Stimulated activated CD4-positive, alpha-beta T cell treated with anti-CD3 and anti-CD28 coated beads, Interleukin-12 subunit alpha, Interleukin-12 subunit beta, amount 100 ng/mL, for 24 hours (primary cell): ENCODE measurements at places on chromosomes 6 and 20.

DNA sequence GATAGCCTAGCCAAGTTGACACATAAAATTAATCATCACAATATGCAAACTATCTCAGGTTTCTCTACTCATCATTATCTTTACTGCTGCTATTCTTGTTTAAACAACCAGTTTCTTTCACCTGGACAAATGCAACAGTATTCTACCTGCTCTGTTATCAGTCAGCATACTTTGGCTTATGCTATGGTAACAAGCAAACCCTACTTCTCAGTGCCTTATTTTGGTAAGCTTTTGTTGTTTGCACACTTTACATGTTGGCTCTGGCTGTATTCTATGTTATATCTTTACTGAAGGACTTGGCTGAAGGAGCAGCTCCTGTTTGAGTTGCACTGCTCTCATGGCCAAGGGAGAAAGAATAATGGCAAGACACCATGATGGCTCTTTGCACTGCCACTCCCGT, 463.1 kb downstream of the EPM2A start:
- no peak for DNase-seq

DNA sequence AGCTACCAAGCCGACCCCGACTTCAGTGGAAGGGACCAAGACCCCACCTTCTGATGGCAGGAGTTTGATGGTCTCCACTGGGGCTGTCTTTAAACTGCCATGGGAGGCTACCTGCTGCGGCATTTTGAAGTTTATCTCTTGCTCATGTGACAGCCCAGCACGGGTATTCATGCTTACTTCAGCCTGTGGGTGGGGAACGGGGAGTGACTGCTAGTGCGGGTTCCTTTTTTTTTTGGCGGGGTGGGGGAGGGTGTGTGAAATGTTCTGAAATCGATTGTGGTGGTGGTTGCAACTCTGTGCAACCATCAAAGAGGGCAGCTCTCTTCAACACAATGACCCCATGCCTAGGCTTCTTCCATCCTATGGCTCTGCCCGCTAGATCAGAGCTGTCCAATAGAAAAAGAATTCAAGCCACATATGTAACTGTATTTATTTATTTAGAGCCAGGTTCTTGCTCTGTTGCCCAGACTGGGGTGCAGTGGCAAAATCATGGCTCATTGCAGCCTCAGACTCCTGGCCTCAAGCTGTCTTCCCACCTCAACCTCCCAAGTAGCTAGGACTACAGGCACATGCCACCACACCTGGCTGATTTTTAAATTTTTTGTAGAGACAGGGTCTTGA, 53.7 kb downstream of the PPP1R16B start:
- no peak for DNase-seq

GRCh38 chr6:13664703-13665352, 46.8 kb downstream of the RANBP9 start:
- DNase-seq: no peak

DNA sequence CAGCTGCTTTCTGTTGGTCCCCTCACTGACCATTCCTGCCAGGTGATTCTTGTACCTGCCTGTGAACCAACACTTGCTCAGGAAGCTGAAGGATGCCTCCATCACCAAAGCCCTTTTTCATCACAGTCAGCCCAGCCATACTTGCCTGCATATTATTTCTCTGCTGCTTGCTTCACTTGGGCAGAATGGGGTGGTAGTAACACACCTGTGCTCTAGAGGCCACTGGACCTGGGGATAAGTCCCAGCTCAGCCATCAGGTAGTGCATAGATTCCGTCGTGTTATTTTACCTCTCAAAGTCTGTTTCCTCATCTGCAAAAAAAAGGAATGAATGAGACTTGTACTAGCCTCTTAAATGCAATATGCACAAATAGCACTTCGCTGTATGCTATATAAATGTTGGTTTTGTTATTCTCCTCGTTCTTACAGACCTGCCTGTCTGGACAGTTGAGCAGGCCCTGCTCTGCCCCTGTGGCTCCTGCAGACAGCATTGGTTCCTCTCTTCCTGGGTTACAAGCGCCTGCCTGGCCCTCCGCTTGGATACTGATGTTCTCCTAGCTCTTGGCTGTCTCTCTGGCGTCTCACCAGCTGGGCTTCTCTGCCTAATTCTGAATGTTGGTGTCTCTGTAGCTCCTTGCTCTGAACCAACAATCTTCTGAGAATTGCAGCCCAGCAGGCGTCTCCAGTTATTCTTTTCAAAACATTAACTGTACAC, 151.8 kb downstream of the UNC5CL start:
- no peak for DNase-seq

- DNase-seq: no peak
Observed at GRCh38 chr20:56769921-56770600, 141.0 kb downstream of the TFAP2C start.

- DNase-seq: no peak
Observed at GRCh38 chr6:136517002-136517401, 33.2 kb downstream of the MAP7 start.

DNA sequence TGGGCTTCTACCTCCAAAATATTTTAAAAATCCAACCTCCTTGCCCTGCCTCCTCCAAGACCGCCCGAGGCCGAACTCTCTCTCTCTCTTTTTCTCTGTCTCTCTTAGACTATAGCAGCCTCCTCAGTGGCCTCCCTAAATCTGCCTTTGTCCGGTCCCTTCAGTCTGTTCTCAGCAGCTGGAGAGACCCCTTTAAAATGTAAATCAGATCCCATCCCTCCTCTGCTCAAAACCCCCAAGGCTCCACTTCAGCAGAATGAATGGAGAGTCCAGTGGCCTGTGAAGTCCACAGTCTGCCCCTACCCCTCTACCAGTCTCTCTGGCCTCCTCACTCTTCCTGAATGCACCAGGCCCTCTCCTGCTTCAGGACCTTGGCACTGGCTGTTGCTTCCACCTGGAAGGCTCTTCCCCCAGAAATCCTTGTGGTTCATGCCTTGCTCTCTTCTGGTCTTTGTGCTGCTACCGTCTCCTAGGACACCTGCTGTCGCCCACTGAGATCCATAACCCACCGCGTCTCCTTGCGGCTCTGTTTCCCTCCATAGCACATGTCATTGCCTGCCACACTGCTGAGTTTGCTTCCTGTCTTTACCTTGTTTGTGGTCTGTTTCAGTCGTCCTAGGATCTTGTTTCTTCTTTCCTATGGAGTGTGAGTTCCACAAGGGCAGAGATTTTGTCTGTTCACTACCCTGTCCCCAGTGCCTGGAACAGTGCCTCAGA, 6.0 kb downstream of the MLN start:
- DNase-seq: no peak

DNA sequence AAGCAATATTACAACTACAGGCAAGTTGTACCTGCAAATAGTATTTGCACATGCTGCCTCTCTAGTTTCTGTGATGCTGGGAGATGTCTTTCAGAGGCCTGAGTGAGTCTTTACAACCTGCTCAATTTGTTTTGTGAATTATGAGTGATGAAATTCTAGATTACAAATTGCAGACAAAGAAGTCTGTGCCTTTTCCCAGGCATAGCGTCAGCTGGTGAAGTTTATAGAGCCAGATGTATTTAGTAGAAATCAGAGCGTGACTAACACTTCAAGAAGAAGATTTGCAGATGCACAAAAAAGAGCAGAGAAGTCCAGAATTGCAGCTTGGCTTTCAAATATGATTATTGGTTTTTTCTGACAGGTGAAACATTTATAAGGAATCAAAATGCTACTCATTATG, 289.9 kb downstream of the PLCB1 start:
- DNase-seq: no peak

DNA sequence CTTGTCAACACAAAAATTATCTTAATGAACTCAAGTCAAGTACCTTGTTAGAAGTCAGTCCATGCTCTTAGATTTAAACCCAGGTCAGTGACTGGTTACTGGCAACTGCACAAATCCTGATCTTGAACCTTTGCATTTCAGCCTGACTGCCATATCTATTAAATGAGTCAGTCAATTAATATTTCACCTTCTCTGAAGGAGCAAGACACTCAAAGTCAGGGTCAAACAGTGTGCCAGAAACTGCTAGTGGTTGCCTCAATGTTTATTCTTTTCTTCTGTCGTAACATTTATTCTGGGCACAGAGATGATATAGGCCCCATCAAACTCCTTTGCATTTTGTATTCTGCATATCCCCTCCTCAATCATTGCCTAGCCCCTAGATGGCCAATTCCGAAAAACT, 193.9 kb upstream of the MOCS1 start:
- no peak for DNase-seq

DNA sequence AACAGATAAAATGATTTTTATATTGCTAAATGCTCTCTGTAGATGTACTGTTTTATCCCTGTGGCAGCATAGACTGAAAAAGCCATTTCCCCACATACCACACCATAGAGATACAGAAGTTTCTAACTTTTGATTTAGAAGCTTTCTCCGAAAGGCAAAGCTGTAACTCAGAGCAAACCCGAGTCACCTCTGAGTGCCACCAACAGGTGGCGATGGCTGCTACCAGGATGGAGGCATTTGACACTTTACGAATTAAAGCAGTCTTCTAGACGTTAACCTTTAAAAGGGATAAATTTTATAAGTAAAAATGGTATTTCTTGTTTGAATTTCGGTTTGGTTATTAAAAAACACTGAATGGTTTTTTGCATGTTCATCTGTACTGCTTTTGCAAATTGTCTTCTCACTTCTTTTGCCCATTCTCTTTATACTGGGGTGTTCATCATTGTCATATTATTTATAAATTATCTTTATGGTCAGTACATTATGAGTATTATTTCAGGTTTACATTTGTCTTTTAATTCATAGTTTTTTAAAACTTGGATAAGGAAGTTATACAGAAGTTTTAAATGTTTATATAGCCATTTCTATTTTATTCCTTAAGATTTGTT, 201.0 kb upstream of the CEP162 start:
- no peak for DNase-seq

DNA sequence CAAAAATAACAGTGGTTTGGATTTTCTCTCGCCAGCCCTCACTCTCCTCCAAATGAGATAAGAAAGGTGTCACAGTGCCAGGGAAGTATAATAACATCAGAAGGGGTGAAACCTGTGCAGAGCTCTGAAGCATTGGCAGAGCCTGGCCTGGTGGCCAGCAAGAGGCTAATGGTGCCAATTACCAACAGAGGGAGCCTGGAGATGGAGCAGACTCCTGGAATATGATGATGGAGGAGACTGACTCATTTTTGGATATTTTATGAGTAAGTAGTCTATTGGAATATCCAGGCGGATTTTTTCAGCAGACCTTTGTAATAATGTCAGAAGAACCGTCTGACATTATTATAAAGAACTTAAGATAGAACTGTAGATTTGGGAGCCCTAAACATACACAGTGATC, 442.6 kb upstream of the MARCKS start:
- no peak for DNase-seq

DNA sequence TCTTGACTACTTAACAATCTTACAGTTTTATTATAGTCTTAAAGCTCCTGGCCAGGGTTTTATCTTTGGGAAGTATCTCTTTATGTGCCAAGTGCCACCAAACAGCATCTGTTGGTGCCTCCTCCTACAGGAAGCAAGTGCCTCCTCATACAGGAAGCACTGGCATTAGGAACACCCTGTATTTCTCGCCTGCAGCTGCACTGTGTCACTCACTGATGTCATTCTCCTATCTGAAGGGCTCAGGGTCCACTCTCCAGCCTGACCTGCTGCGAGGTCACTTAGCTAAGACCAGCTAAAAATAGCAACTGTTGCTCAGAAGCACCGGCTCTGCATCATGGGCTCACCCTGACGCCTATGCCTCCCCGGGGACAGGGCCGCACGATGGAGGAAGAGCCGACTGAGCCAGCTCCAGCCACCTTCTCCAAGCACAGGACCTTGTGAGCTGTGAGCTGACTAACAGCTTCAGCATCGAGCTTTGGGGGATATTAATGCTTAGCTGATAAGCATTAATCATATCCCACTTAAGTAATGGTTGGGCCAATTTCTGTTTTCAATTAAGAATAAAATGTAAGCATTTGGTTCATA, 66.3 kb upstream of the CD93 start:
- no peak for DNase-seq

DNA sequence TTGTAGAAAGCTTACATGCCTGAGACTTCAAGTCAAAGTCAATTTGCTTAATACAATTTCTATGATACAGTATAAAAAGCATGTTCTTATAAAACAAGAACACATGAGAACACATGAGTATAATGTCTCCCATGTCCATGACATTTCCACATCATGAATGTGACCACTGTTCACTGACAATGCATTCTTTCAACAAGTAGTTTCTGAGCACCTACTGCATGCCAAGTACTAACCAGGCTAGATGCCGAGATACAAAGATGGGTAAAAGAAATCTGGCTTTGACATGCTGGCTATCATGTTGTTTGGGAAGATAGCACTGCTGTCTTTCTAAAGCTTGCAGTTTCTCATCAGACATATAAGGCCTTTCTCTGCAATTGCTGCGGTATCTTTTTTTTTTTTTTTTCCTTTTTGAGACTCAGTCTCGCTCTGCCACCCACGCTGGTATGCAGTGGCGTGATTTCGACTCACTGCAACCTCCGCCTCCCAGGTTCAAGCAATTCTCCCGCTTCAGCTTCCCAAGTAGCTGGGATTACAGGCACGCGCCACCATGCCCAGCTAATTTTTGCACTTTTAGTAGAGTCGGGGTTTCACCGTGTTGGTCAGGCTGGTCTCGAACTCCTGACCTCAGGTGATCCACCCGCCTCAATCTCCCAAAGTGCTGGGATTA, 123.6 kb upstream of the DST start:
- DNase-seq: no peak

- DNase-seq: no peak
Observed at GRCh38 chr6:147137986-147138385, 66.2 kb upstream of the STXBP5 start.

DNA sequence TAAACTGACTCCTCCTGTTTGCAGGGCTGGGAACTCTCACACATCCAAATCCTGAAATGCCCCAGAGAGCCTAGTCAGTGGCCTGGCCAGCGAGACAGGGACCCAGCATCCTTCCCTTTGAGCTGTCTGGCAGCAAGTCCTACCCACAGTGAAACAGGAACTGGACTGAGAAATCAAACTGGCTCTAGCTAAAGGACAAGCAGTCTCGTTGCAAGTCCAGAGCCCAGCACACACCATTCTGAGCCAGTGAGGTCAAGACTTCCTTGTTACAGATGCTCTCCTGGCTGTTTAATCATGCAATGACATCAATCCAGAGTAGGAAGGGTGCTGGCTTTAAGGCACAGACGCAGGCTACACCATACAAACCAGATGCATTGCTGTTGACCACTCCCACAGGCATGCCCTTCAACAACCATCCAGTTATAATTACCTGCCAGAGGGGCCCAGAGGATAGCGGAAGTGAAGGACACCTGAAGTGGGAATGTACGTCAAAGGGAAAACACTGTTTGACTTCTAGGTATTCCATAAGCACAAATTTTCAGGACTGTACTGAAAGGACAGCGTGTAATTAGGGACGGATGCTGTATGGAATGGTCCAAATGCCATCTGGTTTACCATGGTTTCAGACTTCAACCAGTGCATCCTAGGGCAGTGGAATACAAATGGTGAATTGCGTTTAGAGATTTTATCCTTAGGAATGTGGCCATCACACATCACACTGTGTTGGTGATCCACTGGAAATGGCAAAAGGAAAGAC, 114.4 kb downstream of the SLC23A2 start:
- DNase-seq: no peak

- no peak for DNase-seq
Observed at GRCh38 chr6:85136310-85136709, 313.6 kb upstream of the NT5E start.

DNA sequence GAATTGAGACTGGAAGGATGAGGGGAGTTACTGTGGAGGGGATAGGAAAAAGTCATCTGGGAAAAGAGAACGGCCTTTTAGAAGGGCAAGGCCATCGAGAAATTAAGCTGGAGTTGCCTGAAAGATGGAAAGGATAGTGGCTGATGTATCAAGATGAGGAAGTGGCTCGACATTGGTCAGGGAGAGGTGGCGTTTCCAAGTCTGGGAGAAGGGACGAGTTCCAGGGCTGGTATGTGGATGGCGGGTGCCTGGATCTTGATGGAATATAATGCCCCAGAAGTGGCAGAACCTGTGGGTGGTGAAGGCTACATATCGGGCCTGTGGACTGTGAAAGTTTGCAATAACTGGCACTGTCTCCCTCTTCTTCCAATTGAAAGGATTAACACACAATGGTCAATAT, 2.2 kb upstream of the SIRT5 start:
- no peak for DNase-seq
